CD4-positive, alpha-beta T cell treated with Interleukin-17A for 1 hour (primary cell): ENCODE measurements at places on chromosomes 12 and 14.

- no peak for DNase-seq
These were observed 149.0 kb downstream of the KCNA5 start for GRCh38 chr12:5192726-5193125.

DNA sequence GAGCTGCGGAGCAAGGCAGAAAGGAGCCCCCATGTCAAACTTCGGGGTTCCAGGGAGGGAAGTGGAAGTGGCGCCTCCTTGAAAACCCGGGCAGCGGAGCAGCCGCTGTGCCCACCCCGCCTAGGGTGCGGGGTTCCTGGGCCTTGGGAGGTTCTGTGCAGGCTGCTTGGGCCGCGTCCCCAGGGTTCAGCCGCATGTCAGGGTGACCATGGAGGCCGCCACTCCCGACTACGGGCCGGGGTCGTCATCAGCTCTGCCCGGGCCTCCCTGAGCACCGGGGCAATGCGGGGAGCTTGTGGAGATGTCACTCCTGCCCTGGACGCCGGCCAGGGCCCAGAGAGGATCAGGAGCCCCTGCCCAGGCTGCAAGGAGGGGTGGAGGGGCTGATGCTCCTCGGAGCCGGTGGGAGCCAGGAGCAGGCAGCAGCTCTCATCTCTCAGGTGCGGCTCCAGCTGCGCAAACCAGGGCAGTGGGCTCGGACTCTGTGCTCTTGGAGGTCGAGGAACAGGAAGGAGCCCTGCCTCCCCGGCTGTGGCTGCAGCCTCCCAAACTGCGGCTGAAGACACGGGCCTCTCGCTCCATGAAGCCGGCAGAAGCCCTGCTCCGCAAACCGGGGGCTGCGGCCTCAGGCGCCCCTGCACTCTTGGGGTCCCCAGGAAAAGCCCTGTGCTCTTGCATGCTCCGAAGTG, 1286.5 kb downstream of the TMEM121 start:
- DNase-seq = no peak

DNA sequence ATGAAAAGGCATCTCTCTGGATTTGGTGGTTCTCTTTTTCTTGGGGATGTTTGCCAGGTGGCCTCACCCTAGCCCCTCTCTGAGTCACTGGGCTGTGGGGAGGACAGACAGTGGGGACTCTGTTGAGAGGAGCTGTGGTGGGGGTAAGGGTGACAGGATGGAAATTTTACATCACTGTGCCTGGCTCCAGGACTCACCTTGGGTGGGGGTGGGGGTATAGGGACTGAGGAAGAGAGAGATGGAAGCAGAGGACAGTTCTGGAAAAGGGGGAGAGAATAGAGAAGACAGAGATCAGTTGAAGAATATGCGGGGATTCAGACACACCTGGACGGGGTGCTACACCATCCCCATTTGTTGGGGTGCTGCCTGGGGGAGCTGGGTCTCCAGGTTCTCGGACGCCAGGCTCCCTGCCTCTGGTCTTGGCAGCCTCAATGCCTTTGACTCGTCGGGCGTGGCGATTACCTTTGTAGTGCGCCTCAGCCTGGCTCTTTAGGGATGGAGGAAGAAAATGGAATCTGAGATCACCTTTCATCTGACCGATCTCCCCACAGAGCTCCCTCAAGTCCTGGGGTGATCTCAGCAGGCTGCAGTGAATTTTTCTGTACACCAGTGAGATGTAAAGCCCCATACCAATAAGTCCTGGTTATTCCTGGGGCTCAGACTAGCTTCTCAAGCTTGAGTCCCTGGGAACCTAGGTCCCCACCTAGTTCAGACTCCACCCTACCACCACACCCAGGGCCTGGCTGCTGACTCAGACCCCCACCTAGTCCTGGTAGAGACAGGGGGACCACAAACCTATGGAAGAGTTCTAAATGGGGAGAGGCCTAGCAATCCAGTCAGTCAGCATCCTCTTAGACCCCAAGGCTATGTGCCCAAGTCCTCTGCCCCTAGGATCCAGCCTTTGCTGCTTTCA, 9.6 kb upstream of the GPR84 start:
- no peak for DNase-seq

DNA sequence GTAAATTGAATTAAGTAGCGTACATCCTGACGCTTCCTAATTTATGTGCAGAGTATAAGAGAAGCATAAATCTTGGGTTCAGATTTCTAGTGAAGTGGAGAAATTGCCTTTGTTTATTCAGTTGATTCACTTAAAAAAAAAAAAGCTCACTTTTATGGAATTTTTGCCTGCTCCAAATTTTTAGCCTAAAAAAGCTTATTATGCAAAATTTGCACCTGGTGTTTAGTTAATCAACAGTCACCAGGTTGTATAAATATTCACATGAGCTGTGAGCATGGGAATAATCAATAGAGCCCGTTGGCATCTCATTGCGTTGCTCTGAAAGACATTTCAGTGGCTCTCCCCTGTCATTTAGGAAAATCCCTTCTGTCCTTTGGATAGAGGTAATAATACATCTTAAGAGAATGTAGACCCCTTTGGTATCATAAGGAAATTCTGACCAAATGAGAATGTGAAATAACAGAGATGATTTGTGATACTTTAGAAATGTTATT, 132.4 kb downstream of the SRGAP1 start:
- DNase-seq = no peak

- DNase-seq = no peak
These were observed 2.9 kb upstream of the DYRK2 start for GRCh38 chr12:67645601-67646000.

DNA sequence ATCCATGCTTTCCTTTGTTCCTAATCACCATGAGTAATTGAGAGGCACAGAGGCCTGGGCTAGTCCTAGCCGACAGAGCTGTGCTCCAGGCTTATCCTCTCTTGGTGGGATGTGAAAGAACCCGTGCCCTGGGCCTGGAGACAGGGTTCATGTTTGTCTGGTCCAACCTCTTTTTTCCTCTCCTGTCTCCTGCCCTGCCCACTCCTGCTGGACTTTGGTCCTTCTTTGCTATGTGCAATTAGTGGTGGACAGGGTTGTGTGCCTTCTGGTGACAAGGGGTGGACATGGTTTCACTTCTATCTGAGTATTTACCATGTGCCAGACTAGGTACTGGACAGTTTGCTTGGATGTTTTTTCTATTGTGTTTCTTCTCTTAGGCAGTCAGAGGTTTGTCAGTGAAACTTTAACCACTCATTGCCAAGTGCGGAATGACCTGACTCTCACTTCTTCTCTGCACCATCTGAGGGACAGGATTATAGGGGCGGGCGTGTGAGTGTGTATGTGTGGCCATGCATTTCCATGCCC, 126.1 kb downstream of the SMOC1 start:
- no peak for DNase-seq

GRCh38 chr12:52428121-52428520, 6.0 kb downstream of the KRT75 start:
- DNase-seq = no peak

GRCh38 chr14:104576232-104576969, 3.2 kb upstream of the C14orf180 start:
- no peak for DNase-seq

- DNase-seq = no peak
These were observed 12.6 kb downstream of the GIT2 start for GRCh38 chr12:109983432-109984142.

GRCh38 chr14:42556551-42556950, 949.9 kb downstream of the LRFN5 start:
- no peak for DNase-seq

DNA sequence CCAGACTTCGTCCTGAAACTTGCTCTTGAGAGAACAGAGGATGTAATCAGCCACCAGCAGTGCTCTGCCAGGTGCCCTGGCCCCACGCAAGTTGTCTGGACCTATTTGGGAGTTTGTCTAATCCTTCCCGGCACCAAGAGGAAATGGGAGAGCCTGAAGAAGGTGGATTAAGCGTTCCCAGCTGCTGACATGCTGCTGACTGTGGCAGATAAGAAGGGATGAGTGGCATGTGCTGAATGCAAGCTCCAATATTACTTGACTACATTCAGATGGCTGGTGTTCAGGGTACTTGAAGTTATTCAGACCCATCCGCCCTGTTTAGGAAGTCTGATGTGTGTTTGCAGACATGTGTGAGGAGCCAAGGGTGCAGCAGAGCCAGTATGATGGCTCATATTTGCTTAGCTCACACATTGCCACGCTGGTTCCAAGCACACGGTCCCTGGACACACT, 440.6 kb upstream of the CCDC196 start:
- no peak for DNase-seq

DNA sequence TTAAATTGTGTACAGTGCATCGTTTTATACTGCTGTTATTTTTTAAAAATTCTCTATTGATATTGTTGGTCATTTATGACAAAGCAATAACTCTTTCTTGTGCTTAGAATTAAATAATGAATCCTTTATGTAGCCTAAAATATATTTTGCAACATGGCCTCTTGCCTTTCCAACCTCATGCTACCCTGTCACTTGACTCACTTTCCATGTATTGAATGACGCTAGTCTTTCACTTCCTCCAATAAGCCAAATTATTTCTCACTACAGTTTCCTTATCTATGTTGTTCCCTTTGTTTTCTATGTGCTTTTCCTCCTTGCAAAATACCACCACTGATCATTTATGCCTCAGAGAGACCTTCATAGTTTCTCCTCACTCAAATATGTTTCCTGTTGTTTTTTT, 16.3 kb upstream of the EPYC start:
- no peak for DNase-seq

- DNase-seq = no peak
These were observed 13.9 kb downstream of the PELI2 start for GRCh38 chr14:56131865-56132833.

DNA sequence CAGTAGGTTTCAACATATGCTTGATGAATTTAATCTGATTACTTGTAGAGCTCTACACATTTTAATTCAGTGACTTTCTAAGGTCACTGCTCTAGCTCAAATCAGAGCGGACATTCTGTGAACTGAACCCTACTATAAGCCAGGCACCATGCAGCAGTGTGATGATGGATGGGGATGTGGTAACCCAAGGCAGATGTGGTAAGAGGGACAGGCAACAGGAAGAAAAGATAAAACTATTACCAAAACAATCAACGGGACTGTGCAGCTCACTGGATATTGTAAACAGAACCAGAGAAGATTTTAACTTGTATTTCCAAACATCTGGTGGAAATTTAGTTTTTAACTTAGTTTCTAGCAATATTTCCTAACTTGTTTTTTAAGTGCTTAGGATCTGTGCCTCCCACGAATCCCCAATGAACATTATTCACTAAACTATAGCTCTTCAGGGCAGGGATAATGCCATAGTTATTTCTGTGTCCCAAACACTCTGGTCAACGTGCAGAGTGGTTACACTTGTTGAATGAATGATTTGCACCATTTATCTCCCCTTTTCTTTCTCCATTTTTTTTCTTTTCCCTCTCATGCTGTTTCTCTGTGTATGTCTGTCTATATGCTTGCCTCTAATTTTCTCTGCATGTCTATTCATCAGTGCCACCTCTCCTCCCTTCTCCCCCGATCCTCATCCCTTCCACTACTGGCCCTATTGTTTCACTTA, 3.0 kb downstream of the ERO1A start:
- DNase-seq = peak; percentile 45

DNA sequence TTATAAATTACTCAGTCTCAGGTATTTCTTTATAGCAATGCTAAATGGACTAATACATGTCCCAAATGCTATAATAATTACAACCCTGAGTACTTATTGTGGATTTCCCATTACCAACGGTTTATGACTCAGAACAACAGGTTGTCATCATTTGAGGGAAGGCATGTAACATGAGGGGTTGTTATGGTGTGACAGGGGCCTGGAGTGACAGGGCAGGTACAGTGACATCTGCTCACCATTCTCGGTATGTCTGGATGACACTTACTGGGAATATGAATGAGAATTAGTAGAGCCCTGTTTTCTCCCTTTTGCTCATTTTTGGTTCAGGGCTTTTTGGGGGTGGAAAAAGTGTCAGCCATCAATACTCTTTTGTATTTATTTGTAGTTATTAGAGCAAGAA, 36.2 kb upstream of the FERMT2 start:
- DNase-seq = no peak

GRCh38 chr12:98578821-98579220, 14.7 kb upstream of the SLC25A3 start:
- DNase-seq = no peak

GRCh38 chr12:13215056-13215455, 18.5 kb downstream of the EMP1 start:
- no peak for DNase-seq

- DNase-seq = no peak
These were observed 11.6 kb downstream of the PRKAB1 start for GRCh38 chr12:119679490-119679889.

DNA sequence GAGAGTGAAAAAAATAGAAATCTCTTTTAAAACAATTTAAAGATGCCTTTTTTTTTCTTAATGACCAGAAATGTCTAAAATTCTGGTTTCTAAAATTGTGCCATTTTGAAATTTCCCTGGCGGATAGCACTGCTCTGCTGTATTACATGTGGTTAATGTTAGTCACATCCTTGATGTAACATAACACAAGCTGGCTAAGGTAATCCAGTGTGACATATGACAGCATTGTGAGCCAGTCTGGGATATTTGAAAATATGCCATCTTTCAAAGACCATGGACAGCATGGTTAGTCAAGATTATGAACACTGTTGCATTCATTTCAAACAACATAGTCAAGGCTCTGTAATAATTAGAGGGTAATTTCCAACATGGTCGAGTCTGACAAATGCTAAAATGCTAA, 133.2 kb downstream of the ALX1 start:
- DNase-seq = no peak

GRCh38 chr12:82810568-82810967, 123.9 kb downstream of the TMTC2 start:
- DNase-seq = no peak

DNA sequence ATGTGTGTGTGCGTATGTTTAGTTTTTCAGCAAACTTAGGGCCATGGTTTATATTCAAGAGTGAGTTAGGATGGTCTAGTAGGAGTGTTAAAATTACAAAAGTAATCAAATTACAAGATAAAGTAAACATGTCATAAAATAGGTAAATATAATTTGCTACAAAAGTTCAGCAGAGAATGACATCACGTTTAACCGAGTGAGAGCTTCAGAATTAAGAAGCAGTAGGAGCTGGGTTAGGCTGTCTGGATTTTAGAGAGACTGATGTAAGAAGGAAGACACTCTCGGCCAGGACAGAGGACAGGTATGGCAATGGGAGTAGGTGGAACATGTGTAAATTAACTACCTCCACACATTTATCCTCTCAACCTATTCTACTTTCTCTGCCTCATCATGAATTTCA, 11.6 kb upstream of the MGST1 start:
- DNase-seq = no peak

- no peak for DNase-seq
These were observed 455.4 kb upstream of the DCN start for GRCh38 chr12:91637789-91638624.

- DNase-seq = peak; percentile 39
These were observed 33.4 kb downstream of the FNTB start for GRCh38 chr14:65019944-65020566.

- no peak for DNase-seq
These were observed 47.9 kb downstream of the NTF3 start for GRCh38 chr12:5479761-5480160.
